ENCODE measurements at places on chromosomes 5 and 9.

- DNase-seq, result no peak
Measured at GRCh38 chr5:177539411-177539810, 15.0 kb downstream of the FAM193B start.

- DNase-seq, result no peak
Measured at GRCh38 chr9:110579862-110580219, 300 bp upstream of the SVEP1 start.

DNA sequence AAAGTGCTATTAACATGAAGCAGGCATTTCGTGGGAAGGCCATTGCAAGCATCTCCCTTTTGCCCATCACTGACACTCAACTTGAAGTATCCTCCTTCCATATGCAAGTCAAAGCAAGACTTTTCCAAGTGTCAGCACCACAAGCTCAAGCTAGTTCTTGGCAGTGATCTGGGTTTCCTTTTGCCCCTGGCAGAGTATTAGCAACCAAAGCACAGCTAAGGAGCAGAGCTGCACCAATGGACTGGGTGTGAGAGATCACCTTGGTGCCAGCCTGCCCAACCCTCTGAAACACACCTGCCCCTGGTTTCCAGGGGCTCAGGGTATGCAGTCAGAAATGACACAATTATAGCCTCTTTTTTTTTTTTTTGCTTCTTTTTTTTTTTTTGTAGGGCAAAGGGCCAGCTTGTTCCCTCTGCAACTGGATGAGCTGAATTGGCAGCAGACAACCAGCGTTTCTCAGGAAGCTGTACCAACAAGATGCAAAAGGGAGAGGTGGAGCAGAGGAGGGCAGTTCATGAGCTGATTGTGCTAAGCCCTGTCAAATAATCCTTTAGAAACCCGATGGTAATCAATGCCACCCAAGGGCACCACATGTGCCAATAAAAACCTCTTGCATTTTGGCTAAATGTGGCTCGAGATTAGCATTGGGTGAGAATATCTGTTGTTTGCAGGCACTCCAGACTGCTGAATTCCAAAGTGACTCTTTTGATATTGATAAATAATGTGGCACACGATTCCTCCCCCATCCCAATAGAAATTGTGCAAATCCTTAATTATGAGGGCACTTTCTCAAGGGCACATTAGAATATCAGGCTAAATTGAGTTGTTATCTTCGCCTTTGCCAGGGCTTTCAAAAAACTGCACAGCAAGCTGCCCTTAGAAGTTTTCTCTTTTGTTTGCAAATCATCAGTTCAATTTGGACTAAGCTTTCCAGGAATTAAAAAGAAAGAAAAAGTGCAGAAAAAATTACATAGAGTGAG lies 192.4 kb downstream of the GAS1 start:
- DNase-seq, result no peak

- no peak for DNase-seq
Measured at GRCh38 chr9:33794560-33794959, 801 bp upstream of the PRSS3 start.

GRCh38 chr9:87269296-87270176 lies 228.1 kb upstream of the DAPK1 start:
- DNase-seq, result no peak

DNA sequence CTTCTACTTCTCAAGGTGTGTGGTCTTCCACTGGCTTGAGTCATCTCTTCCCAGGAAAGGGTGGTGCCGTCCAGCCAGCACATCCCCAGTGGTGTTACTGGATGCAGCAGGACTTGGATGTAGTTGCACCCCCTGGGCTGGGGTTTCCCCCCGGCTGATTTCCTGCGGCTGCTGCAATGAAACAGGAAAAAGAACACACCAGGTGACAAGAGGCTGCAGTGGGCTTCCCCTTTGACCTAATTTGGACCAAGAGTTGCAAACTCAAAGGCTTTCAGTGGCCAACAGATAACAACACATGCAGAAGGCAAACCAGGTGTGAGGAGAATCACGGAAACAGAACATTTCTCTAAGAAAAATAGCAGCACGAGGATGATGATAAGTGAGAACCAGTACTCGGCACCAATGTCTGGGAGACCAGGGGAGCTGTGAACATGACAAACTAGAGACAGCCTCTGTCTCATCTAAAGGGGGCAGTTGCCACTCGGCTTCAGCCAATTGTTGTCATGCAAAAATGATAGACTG lies 83.7 kb downstream of the PDE6A start:
- no peak for DNase-seq

- DNase-seq, result no peak
Measured at GRCh38 chr9:107685901-107686300, 196.3 kb upstream of the KLF4 start.

GRCh38 chr9:134054891-134055811 lies 12.7 kb downstream of the BRD3 start:
- no peak for DNase-seq

DNA sequence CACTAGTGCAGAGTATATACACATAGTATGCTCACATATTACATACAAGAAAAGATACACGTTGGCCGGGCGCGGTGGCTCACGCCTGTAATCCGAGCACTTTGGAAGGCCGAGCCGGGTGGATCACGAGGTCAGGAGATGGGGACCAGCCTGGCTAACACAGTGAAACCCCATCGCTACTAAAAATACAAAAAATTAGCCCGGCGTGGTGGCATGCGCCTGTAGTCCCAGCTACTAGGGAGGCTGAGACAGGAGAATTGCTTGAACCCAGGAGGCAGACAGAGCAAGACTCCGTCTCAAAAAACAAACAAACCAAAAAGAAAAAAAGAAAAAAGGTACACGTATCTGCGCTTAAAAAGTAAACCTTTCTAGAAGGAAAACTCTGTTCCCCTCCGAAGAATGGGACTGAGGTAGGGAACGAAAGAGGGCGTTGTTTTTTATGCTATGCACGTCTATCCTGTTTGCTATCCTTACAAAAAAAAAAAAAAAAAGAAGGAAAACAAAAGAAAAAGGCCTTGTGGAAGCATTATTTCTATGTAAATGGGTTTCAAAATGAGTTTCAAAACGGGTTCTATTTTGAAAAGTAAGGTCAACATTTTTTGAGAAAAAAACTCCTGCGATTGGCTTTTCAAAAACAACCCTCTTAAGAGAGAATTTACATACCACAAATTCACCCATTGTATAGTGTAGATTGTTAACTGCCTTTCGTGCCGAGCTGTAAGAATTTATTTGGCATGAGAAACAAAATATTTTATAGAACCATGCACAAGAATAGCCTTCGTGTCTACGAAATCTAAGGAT lies 1.2 kb downstream of the AK3 start:
- DNase-seq, result no peak

- no peak for DNase-seq
Measured at GRCh38 chr9:135355521-135356011, 124.0 kb upstream of the PPP1R26 start.

GRCh38 chr9:37565661-37566618 lies 10.2 kb downstream of the FBXO10 start:
- no peak for DNase-seq

- DNase-seq, result no peak
Measured at GRCh38 chr9:137319011-137319738, 17.1 kb upstream of the NRARP start.

- no peak for DNase-seq
Measured at GRCh38 chr9:88826181-88826580, 165.1 kb upstream of the S1PR3 start.

Data from NCI-H2081 treated with DMSO at 0.1 percent for 48 hours (cell line).